ENCODE measurements at places on chromosomes 1 and 21.

- no peak for DNase-seq
Measured at GRCh38 chr1:58395355-58395754, 151.2 kb downstream of the OMA1 start.

DNA sequence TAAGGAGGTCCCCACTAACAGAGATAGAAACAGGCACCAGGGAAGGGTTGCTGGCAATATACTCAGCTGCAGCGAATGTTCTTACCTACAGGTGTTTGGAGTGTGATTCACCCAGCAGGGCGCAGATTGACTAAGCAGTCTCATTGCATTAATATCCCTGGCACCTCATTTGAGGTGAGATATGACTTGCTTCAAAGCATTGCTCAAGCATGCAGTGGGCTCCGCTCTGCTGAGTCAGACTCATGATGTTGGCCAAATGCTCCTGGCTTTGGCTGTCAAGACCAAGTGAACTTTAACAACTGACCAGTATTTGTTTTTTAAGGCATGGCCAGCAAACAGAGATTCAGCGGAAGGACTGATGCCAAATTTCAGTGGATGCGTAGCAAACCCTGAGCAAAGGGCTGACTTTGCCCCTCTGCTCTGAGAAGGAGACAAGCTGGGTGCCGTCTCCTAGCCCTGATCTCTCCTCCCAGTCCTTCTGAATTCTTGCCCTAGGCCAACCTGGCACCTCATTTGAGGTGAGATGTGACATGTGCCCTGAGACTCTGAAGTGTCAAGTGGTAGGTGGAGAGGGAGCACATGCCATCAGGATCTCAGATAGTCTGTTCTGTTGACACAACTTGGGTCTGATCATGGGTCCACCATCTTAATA, 187.1 kb upstream of the COA6 start:
- no peak for DNase-seq

DNA sequence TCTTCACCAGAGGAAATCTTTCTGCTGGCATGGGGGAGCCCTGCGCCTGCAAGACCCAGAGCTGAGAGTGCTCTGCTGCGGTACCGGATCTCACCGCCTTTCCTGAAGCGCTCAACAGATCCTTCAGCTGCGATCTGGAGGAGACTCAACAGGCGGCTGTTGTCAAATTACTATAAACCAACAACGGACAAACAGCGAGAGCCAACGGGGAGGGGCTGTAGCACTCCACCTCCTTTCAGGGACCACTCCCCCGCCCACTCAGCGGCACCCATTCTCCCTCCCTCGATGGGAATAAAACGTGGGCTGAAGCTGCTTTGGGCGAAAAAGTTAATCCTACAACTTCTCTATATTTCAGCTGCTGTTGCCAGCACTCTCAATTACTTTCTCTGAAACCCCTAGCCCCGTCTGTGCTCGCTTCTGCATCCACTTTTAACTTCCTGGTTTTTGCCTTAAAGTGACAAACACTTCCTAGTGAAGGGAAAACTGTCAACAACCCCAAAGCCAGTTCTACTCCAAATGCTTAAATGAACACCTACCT, at the start of gene FMO5:
Gene FMO5, minus strand, starts transcription at position 147 of the 538 bp plus-strand sequence. CDS start 310 bp downstream, outside the sequence.
- DNase-seq = peak; percentile 31

DNA sequence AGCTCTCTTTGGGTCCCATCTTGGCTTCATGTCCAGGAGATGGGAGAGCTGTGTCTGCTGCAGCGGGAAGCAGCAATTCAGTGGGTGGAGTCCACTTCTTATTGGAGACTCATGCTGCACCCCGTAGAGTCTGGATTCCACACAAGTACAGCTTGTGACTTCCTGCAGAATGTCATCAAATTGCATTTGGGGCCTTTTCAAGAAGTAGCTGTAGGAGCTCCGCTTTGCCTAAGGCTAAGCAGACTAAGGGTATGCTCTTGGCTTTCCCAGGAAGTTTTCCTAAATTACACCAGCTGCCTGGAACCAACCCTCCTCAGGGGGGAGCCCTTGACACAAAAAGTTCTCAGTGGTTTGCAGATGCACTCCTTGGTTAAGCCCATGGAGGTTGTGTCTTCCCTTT, 5.7 kb upstream of the MOB3C start:
- no peak for DNase-seq

- no peak for DNase-seq
Measured at GRCh38 chr1:150389650-150390049, 25.7 kb downstream of the RPRD2 start.

GRCh38 chr1:222404710-222405109, 143.2 kb downstream of the HHIPL2 start:
- no peak for DNase-seq

DNA sequence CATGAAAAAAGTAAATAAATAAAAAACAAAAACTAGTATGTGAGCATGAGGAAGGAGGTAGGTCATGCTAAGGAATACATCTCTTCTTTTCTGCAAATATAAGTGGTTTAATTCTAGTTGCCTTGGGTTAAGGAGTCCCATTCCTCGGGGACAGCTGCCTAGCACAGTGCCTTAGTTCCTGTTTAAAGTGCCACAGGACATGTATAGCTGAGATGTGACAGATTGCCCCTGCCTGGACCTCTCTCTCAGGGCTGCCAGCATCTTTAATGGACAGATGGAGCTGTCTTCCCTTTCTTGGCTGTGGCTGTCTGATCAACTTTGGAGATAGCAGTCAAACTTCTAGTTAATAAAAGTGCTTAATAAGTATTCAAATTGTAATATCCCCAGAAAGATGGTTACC, 50.0 kb downstream of the TSEN15 start:
- DNase-seq = no peak

DNA sequence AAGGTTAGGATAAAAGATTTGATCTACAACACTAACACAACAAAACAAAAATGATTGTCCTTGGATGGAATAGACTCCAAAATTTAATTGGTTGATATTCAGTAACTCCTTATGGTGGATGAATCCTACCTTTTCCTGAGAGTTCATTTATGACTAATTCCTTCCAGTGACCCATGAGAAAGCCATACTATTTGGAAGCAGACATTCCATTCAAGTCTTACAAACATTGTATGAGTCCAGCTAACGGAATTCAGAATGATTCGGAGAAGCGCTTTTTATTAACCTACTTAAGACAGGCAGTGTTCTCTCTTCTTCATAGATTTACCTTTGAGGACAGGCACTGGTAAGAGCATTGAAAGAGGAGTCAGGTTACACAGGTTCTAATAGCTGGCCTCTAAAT, 155.6 kb upstream of the ZNF648 start:
- no peak for DNase-seq

GRCh38 chr1:62327360-62328055, 8.3 kb upstream of the KANK4 start:
- DNase-seq = no peak

- no peak for DNase-seq
Measured at GRCh38 chr1:237041795-237042525, at the start of gene RYR2. TSS of gene RYR2 (plus strand) at chr1:237042184. CDS start at chr1:237042522, 338 bp downstream.

GRCh38 chr21:22351076-22351475, 1352.9 kb downstream of the NCAM2 start:
- DNase-seq = no peak

GRCh38 chr1:17711577-17711910, 43.6 kb upstream of the ACTL8 start:
- no peak for DNase-seq

GRCh38 chr1:93111065-93111464, 32.0 kb downstream of the MTF2 start:
- no peak for DNase-seq

GRCh38 chr1:13674377-13674776, 25.6 kb upstream of the PRDM2 start:
- no peak for DNase-seq

DNA sequence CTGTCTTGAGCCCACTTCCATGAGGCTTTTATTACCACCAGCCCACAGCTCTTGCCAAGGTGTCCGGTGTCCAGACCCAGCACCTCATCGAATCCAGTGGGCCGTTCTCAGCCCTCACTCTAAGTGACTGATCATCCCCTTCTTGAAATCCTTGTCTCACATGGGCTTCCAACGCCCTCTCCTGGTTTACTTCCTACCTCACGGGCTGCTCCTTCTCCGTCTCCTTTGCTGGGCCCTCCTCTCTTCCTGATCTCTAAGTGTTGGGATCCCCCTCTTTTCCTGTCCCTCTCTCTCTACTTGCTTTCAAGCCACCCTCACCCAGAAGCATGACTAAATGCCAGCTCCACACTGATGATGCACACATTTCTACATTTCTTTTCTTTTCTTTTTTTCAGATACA, 9.0 kb upstream of the RHBG start:
- no peak for DNase-seq

DNA sequence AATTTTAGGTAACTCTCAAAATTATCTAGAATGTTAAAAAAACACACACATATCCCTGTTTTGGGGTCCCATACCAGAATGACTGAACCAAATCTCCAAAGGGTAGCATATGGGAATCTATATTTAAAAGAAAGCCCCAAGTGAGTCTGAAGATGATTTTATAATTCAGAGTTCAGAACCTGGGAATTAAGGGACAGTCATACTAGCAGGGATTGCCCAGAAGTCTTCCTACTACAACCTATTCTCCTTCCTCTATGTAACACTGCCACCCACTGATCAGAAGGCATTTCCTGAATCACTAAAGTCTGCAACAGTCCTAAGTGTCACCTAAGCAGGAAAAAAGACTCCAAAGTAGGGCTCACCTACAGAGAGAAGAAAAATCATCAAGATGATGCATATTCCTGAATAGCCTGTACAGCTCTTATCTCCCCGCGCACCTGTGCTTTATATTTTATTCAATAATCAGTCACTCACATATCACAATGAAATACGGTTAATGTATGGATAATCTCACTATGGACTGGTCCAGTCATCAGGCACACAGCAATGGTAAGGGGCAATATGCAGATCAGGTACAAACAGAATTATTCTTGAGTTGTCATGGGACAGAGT, 4.9 kb downstream of the RGS1 start:
- no peak for DNase-seq

DNA sequence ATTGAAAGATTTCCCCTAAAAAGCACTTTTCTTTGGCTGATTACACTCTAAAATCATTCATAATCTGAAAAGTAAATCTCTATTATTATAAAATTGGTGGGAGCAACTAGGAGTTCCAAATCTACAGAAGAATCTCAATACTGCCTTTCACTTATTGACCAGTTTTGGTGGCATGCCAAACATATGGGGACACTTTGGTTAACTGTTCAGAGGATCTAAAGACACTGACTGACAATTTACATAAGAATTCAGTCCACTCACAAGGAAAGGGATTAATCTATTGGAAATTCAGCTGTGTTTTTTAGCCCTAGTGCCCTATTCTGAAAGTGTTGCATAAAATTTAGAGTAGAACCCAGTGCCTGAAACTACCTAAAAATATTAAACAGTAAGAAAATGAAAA, 113.6 kb downstream of the LRRC40 start:
- DNase-seq = no peak

DNA sequence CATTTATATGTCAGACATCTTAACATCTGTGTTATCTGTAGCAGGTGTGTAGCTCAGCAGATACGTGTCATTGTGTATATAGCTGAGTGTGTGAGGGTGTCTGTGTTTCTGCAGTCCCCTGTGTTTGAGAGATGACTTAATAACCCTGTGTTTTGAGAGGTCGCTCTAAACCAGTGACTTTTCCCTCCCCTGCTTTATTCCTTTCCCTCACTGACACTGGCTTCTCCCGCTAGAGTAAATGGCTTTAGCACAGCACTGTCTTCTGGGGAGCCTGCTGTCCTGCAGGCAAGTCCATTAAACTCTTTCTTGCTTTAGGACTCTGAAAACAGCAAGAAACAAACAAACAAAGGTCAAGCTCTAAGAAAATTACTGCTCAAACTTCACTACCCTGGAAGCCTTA, 53.0 kb downstream of the VANGL1 start:
- DNase-seq = no peak

DNA sequence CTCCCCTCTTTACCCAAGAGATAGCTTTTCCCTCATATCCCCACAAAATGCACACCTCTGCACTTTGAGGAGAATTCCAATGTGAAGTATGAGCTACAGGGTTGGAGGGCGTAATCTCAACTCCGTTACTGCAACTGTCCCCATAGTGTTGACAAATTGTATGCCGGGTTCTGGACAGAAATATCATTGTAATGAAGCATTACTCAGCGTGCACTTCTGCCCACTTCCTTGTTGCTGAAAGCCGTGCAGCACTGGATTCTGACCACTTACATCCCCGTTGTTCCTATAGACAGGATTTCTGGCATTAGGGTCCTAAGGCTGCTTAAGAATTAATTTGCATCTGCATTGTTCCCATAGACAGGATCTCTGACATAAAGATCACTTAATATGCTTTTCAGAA, 205.6 kb downstream of the RHOU start:
- DNase-seq = no peak

- no peak for DNase-seq
Measured at GRCh38 chr1:244665771-244666217, 12.9 kb downstream of the DESI2 start.

DNA sequence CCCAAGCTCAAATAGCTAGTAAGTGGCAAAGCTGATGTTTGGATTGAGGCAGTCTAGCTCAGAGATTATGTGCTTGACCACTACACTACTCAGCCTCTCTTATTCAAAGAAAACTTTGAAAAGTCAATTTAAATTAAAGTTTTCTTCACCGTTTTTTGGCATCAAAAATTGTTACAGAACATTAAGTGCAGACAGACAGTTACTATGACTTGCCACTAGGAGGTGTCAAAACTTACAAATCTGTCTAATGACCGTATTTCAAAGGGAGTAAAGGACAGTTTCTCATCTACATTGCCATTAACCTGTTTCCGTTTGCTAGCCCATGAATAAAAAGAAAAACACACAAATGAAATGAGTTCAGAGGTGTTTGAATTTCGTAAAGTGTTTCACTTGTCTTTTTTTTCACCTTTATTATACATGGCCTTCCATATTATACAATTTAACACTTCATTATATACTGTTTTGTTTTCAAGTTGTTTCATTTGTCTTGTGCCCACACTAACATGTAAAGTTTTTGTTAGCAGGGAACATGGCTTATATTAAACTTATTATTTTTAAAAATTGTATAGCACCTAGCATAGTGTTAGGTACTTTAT, 57.4 kb upstream of the MTF2 start:
- peak; percentile 68 for DNase-seq

GRCh38 chr1:229431284-229432115, 2.4 kb downstream of the ACTA1 start:
- no peak for DNase-seq

DNA sequence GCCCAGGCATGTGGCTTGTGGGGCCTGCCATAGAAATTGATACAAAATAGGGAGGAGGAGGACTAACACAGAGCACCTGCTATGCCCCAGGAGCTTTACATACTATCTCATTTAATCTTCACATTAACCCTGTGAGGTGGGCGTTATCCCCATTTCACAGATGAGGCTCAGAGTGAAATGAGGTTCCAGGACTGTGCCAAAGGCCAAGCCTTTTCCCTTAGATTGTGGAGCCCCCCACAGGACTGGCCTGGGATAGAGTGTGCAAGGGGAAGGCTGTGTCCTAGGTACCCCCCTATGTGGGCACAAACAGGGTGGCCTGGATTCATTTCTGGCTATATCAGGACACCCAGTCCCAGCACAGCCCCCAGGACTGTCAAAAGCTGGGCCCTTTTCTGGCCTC, 2.2 kb upstream of the DDOST start:
- DNase-seq = no peak

DNA sequence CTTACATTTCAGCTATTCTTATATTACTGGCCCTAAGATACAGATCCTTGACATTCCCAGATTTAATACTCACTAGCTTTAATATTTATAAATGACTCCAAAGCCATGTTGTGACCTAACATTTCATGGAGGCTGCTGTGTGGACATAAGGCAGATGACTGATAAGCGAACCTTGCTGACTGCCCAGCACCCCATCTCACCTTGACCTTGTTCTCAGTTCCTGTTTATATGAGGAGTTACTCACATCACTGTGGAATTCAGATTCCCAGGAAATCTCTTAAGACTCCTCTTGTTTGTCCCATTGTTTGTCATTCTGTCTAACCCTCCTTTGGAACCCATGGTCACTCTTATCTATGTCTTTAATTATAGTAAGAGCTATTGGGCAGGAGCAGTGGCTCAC, 21.9 kb downstream of the RAB3B start:
- DNase-seq = no peak
